Heart right ventricle (tissue), 16 donors: ENCODE measurements at places on chromosomes 12 and 14. TPM values are rescaled to one million over a fixed set of nuclear protein-coding genes. Genes with fewer than 3 reads are reported as not detected.
A peak's percentile ranks its signal among the peaks of the same experiment; 100 is the strongest.

DNA sequence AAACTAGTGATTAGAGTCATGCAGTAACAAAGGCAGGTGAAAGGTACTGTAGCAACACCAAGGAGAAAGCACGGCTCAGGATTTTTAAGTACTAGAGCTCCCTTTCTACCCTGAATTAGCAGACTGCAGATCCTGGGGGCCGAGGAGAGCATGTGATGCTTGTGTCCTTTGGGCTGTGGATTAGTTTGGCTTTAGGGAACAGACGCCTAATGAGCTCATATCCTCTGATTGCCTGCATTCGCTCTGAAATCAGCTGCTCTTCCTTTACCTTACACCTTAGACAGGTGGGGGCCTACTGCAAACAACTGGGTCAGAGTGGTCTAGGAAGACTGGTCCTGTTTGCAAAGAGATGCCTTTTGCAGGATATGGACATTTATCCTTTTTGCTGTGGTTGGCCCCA is 2.2 kb downstream of the PIP4K2C start:
- DNase-seq, result no peak

GRCh38 chr12:124779161-124780141 is 84.2 kb downstream of the SCARB1 start:
- DNase-seq, result no peak

- DNase-seq, result no peak
Measured at GRCh38 chr14:54730156-54730961, 163.4 kb downstream of the SAMD4A start.

GRCh38 chr12:131402781-131403396 is 308.0 kb upstream of the SFSWAP start:
- DNase-seq, result no peak

GRCh38 chr12:72246370-72246769 is 25.8 kb upstream of the TRHDE start:
- DNase-seq, result no peak

DNA sequence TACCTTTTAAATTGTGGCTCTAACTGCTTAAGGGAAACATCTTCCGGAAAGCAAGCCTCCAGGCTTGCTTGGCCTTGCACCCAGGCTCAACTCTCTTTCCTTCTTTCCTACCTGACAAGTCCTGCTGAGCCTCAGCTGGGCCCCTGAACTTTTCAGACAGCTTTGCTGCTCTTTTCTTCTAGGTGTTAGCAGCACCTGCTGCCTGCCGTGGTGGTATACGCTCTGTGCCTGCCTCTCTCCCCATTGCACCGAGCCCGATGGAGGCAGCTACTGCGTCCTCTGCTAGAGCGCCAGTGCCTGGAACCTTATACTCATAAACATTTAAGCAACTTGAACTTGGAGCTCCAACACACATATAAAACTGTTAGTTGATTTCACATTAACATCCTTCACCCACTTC is 195.7 kb downstream of the ANO6 start:
- DNase-seq, result no peak

DNA sequence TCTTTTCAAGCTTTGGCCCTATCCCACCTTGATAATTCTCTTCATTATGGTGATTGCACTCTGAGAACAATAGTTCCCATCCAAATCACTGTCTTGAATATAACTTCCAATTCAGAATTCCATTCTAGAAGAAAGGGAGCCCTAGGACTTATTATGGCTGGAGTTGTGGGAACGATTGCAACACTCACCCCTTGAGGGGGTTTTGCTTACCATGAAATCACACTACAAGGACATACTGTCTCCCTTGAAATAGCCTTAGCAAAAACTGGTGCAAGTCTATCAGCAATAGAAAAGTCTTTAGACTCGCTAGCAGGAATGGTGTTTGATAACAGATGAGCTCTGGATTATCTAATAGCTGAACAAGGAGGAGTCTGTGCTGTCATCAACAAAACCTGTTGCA is 31.4 kb upstream of the OXA1L start:
- DNase-seq, result no peak

DNA sequence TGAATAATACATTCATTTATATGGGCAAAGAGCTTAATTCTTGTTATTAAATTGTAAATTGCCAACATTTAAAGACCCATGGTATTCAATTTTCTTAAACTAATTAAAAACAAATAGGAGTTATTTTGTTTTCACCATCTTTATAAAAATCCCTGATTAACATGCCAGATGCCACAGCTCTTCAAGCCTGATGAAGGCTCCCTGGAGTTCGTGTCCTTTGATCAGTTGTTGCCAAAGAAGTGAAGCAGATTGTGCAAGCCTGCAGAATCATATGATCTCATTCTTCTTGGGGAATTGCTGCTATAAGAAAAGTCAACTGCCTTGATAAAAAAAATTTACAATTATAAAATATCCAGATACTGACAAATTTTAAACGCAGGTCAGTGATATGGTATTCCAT is 288.3 kb upstream of the PPFIA2 start:
- DNase-seq, result no peak

- peak; percentile 7 for DNase-seq
Measured at GRCh38 chr12:14185427-14186192, 179.9 kb upstream of the ATF7IP start.

DNA sequence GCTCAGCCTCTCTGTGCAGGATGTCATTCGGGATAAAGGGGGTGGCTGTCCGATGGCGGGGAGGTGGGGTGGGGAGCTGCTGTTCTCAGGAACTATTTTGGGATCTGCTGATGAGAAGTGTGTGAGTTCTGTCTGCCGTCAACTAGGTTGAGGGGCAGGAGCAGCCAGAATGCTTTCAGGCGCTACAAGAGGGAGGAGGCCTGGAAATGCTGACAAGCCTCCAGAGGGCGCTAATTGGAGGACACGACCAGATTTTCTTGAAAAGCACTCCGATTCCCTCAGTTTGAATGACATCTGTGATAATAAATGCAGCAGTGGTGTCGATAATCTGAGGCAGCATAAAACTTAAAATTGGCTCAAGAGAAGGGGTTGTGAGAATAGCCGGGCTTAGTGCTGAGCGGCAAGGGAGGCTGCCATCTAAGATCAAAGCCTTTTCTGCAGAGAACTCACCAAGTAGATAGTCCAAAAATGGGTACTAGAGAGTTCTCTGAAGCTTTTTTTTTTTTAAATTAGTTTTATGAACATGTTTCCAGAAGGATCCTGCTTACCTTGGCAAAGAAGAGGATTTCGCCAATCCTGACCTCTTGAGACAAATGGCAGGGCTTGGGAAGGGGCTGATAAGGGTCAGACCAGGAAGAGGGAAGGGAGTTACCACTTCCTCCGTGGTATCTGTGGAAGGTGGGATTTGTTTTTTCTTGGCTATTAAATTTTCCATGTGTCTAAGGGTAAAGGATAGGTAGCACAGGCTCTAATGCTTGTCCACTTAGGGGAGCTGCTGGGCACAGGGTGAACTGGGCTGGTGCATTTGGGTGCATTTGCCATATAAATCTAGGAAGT is 94.4 kb downstream of the CRACR2A start:
- peak; percentile 27 for DNase-seq

- DNase-seq, result no peak
Measured at GRCh38 chr12:55849616-55850343, 7.0 kb upstream of the MMP19 start.

- DNase-seq, result no peak
Measured at GRCh38 chr14:100688598-100689461, 37.9 kb upstream of the DLK1 start.

GRCh38 chr12:103884316-103884715 is 43.3 kb upstream of the NT5DC3 start:
- DNase-seq, result no peak

DNA sequence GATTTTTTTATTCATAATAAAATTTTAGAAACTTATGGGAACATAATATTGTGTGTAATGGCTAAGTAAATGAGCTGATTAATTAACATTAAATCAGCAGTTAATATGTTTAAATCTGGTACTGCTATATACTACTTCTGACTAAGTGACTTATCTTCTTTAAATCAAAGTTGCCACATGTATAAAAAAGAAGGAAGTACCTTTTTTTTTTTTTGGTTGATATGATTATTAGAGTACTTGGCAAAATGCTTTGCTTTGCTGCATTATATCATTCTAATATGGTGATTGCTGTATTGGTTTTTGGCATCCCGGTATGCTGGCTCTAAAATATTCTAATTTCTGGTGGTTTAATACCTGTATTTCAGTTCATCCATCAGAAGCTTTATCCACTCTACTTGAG is 319.1 kb upstream of the RGS6 start:
- DNase-seq, result no peak

DNA sequence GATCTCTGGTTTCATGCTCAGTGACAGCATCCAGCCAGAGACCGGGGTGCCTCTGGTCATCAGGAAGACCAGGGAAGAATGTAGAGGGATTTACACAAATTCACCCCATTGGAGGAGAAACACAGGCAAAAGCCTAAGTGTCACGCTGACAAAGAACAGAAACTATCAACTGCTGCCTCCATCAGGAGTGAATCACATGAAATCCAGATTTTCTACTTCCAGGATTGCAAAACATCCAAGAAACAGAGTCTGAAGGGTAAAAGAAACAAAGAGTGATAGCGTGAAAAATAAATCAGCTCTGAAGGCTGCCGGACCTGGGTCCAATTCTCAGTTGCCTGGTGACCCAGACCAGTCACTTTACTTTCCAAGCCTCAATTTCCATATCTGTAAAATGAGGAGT is 136.1 kb upstream of the MAP1LC3B2 start:
- no peak for DNase-seq

Gene PYGL
- 7.4 TPM for total RNA-seq

Gene IRAK3
- 2.8 TPM for total RNA-seq

Gene SSPN
- total RNA-seq, result 115 TPM

Gene TMPRSS12
- total RNA-seq, result not detected

Gene COQ6
- total RNA-seq, result 48.6 TPM

Gene DCP1B
- 1.1 TPM for total RNA-seq

Gene TRAF3
- total RNA-seq, result 9.3 TPM

Gene CABP1
- 2.0 TPM for total RNA-seq

Gene RTL1
- not detected for total RNA-seq

Gene HELB
- total RNA-seq, result 0.72 TPM

Gene MFAP5
- 24.5 TPM for total RNA-seq

Gene PPP4R4
- total RNA-seq, result 0.37 TPM

Gene BCL11B
- total RNA-seq, result 0.13 TPM

Gene POMT2
- 15.1 TPM for total RNA-seq
